Stimulated activated CD4-positive, alpha-beta T cell treated with anti-CD3 and anti-CD28 coated beads, Interleukin-12 subunit alpha, Interleukin-12 subunit beta, amount 100 ng/mL, for 4 hours (primary cell): ENCODE measurements at places on chromosomes 2 and 18.

- DNase-seq = no peak
Measured at GRCh38 chr2:9226458-9227380, 20.1 kb downstream of the ASAP2 start.

- DNase-seq = no peak
Measured at GRCh38 chr18:10314066-10314465, 140.4 kb upstream of the APCDD1 start.

DNA sequence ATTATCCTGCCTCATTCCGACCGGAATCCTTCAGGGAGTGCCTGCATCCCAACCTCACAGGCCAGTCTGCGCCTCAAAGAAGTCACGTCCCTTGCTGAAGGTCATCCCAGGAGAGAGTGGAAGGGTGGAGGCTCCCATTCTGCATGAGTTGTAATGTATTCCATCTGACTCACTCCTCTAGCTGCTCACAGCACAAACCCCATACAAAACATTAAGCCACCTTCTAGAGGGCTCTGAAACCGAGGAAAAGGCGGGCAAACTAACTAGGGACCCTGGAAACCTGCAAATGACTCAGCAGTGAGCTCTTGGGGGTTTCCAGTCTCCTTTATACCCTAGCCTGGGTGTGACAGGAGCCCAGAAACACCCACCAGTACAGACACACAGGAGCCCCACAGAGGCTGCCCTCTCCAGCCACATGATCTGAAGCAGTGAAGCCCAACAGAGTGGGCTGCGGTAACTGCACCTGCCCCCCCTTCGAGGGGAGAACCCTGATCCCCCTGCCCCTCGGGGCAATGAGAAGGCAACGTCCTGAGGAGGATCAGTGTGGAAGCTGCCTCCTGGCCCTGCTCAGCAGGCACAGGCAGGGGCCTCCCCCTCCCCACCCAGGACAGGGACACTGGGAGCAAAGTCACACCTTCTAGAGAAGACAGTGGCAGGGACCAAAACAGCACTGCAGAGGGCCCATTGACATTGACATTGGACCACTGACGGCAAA lies 69.3 kb upstream of the SNTG2 start:
- no peak for DNase-seq

DNA sequence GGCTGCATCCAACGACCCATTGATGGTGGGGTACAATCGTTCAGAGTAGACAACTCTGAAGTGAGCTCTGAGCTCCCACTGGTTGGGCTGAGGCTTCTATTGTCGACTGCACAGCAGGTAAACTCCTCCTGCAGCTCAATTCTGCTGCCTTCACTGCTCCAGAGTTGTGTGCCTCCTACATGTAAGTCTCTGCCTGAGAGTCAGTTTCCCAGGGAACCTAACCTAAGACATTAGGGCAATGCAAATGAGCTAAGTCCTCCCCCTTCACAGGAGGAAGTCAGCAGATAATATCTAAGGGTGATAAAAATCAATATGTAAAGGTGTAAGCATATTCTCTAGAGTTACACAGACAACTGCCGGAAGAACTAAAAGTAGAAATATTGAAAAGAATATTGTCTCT lies 22.5 kb upstream of the ACYP2 start:
- DNase-seq = no peak

DNA sequence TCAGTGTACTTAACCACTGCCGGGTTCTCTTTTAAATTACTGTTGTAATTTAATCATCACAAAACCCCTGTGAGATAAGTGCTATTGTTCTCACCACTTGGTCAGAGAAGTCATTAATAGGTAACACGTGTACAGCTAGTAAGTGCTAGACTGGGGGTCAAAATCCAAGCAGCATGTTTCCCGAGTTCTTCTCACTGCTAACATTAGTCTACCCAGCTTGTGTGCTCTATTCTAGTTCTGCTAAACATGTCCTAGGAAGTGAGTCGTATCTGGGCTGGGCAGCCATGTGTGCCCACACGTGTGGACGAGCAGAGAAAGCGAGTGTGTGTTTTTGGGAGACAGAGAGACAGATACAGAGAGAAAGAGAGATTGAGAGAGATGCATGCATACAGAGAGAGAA lies 94.1 kb downstream of the BIN1 start:
- no peak for DNase-seq

DNA sequence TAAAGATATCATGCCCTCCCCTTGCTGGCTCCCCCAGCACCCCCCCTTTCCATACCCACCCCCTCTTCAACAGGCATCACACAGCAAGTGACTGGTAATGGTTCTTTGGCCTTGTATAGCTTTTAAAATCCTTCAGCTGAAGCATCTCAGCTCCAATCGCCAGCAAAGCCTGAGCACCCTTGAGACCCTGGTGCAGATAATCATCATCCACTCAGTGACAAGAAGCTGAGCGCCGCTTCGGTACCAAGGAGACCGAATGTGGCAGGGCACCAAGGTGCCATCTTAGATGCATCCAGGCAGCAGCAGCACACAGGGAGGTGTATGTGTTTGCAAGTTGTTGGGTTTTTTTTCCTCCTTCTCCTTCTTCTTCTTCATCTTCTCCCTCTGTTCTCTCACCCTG lies 232.7 kb downstream of the BCL11A start:
- no peak for DNase-seq

DNA sequence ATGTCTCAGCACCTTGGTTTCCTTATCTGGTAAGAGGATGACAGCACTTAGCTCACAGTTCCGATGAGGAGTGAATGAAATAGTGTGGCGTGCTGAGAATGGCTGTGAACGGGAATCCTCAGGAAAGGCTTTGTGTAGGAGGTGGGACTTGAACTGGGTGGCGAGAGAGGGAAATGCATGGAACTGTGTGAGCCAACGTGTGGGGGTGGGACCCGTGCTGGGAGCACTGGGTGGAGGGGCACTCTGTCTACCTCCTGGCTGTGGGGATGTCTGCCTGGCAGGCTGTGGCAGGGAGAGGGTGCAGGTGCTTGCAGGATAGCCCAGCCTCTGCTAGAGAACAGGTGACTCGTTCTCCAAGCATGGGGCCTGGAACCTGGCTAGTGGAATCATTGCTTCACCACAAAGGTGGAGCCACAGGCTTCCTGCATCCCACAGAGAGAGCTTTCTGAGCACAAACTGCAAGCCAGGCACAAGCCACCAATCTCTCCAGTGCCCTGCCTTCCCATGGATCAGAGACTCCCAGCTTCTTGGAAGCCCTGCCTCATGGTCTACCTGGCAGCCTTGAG lies 145.2 kb downstream of the CELF4 start:
- no peak for DNase-seq

DNA sequence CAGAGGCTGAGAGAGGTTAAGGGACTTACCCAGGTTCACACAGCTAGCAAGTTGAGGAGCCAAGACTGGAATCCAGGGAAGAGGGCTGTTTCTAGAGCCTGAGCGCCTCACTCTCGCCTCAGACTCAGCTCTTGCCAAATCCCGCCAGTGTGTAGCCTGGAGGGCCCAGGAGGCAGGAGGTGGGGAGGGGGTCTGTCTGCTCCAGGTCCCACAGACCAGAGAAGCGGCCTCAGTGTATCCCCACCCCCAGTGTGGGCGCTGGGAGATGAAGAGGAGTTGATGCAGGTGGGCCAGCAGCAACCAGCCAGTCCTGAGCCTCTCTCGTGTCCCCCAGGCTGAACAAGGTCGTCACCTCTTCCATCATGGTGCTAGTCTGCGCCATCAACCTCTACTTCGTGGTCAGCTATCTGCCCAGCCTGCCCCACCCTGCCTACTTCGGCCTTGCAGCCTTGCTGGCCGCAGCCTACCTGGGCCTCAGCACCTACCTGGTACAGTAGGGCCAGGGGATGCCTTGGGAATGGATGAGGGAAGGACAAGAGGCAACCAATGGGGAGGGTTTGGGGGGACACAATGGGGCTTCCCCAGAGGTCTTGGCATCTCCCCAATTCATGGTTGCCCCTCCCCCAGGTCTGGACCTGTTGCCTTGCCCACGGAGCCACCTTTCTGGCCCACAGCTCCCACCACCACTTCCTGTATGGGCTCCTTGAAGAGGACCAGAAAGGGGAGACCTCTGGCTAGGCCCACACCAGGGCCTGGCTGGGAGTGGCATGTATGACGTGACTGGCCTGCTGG lies 5.2 kb upstream of the CTDSP1 start:
- DNase-seq = no peak

GRCh38 chr2:19895535-19895934 lies 6.2 kb downstream of the TTC32 start:
- no peak for DNase-seq

DNA sequence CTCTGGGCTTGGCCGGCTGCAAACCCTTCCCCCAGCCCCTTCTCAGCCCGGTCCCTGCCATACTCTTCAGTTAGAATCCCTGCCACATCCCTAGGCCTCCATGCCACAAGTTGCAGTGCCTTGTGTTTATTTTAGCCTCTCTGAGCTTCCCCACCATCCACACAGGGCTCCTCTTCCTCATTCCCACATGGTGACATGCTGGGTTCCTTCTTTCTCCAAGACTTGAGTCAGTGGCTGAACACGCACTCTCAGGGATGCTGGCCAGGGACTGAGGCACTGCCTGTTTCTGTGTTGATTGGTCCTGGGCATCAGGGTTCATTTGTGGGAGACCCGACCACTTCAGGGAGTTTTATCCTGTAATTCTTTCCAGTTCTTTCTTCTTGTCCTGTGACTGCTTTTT lies 56.3 kb downstream of the KCNS3 start:
- no peak for DNase-seq

GRCh38 chr2:48714245-48714644 lies 41.3 kb downstream of the LHCGR start:
- DNase-seq = no peak

DNA sequence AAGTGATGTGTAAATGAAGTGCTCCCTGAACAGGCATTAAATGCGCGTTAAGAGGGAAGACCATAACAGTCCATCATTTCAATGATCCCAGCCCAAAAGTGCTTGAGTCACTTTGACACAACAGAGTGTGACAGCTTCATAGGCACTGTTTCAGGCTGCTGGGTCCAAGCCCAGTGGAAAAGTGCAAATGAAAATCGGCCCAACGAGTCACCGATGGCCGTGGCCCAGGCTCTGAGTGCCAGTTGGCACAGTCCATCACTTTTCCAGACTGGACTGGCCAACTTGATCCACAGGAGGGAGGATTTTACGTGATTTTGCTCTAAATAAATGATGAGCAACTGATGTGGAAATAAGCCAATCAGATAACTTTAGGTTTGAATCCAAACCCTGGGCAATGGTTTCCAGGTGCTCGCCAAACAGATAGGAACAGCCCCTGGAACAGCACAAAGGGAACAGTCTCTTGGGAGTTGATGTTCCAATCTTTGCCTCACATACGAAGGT lies 114.0 kb downstream of the SP3 start:
- no peak for DNase-seq

GRCh38 chr2:14760169-14760568 lies 127.7 kb downstream of the LRATD1 start:
- DNase-seq = no peak

DNA sequence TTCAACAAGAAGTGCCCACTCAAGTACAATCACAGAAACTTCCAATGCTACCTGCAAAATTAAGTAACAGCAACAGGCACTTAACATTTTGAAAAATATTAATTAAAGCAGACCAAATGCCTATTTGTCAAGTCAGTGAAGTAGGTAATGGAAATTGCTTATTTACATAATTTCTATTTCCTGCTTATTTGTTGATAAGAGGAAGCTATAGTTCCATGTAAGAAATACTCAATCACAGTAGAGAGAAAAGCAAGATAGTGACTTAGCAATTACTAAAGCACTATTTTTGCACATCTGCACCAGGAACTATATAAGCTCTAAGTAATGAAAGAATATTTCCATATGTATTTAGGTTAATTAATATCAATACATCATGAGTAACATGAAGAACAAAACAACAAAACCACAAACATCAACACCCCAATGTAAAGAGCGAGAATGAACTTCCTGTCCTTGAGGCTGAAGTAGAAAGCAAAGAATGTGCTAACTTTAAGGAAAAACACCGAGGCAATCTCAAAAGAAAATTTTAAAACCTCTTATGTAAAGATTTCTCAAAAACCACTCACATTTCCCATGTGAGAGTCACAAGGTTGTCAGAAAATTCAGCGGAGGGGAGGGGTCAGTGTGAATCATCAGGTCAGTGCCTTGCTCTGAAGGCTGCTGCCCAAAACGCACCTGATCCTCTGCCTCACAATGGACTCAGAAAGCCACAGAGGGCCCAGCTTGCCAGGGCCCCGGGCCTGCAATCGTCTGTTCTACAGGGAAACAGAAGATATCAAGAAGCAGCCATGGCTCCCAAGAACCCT lies 12.5 kb downstream of the NPC1 start:
- peak; percentile 18 for DNase-seq

DNA sequence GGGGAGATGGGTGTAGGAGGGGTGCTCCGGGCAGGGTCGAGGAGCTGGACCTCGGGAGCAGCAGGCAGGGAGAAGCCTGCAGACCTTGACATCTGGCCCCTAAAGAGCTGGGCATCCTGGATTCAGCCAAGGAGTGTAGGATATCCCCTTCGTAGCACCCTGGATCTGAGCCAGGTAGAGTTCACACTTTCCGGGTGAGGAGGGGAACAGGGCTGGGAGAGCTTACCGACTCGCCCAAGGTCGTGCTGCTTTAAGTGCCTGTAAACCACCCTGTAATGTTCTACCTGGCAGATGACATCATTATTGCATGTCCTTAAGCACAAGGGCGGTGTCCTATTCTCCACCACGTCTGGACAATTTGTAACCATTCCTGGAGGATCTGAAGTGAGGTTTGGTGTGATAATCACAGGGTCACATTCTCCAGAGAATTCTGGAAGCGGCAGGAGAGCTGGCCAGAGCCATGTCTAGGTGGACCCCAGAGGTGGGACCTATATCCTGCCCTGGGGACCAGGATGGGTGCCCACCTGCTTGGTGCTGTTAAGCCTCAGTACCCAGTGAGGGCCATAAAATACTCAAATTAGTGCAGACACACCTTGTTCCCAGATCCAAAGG lies 14.6 kb downstream of the ITM2C start:
- no peak for DNase-seq

DNA sequence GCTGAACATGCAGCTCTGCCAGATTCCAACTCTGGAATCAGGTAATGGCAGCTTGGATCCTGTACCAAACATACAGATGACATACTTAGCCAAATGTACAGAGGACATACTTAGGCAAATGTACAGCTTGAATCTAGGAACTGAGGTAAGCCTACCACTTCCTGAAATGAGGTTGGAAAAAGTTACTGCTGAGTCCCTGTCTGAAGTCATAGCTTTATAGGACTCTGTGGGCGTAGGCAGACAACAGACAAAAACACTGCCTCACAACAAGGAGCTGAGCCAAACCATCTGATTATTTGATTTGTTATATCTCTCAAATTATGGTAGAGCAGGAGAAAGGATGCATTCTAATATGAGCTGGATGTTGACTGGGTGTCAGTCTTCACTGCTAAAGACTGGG lies 290.2 kb upstream of the TCF4 start:
- no peak for DNase-seq

- no peak for DNase-seq
Measured at GRCh38 chr2:86027196-86027921, 78.3 kb downstream of the POLR1A start.
